ENCODE measurements at places on chromosomes 7 and 10. TPM values are rescaled to one million over a fixed set of nuclear protein-coding genes. Genes with fewer than 3 reads are reported as not detected.

Gene AGAP5
- 2.3 TPM for total RNA-seq

Gene DEPP1
- total RNA-seq, result 1.8 TPM

Gene SFTPA1
- total RNA-seq, result not detected

Gene EVX1
- total RNA-seq, result 0.07 TPM

Gene SAP25
- 0.73 TPM for total RNA-seq

Gene WASHC2A
- 18.3 TPM for total RNA-seq

Gene MUC3A
- total RNA-seq, result 12.7 TPM

Gene GIMAP4
- not detected for total RNA-seq
